ENCODE measurements at places on chromosomes 1 and 21.

DNA sequence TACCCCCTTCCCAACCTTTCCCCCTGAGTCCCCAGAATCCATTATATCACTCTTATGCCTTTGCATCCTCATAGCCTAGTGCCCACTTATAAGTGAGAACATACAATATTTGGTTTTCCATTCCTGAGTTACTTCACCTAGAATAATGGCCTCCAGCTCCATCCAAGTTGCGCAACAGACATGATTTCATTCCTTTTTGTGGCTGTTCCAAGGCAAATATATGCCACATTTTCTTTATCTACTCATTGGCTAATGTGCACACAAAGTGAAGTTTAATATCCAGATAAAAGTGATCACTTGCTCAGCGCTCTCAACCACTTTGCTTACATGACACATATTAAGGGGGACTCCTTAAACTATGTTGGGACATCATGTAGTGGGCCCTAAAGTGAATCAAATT is 72.4 kb upstream of the TIAM1 start:
- DNase-seq, result no peak

DNA sequence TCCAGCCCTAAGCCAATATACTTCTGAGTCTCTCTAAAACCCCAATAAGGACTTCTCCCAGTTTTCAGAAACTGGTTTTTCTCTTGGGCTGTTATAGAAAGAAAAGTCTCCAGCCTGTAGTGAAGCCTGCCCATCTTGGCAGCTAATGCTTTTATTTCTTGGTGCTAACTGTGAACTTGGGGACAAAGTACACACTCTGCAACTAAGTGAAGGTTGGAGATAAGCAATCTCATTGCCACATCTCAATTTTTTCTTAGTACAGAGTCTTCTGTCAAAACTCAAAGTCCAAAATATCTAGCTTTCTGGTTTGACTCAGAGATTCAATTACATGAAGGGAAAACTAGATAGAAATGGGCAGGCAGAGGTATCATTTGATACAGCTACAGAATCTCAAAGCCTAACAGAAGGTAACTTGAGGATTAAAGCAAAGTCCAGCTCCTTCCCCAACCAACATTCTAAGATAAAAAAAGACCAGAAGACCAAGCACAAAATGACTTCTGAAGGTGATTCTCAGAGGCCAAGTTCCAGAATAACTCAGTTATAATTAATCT is 14.0 kb downstream of the AK2 start:
- no peak for DNase-seq

GRCh38 chr21:46369520-46370235 is 45.7 kb downstream of the PCNT start:
- no peak for DNase-seq

GRCh38 chr1:65027666-65028358 is 61.5 kb upstream of the JAK1 start:
- no peak for DNase-seq

GRCh38 chr1:86339014-86339812 is 56.9 kb downstream of the ODF2L start:
- no peak for DNase-seq

GRCh38 chr21:40924641-40925040 is 77.7 kb upstream of the DSCAM start:
- DNase-seq, result no peak

- DNase-seq, result no peak
Measured at GRCh38 chr1:50603274-50604271, 180.3 kb upstream of the DMRTA2 start.

- no peak for DNase-seq
Measured at GRCh38 chr1:113057006-113057405, 16.0 kb upstream of the LRIG2 start.

DNA sequence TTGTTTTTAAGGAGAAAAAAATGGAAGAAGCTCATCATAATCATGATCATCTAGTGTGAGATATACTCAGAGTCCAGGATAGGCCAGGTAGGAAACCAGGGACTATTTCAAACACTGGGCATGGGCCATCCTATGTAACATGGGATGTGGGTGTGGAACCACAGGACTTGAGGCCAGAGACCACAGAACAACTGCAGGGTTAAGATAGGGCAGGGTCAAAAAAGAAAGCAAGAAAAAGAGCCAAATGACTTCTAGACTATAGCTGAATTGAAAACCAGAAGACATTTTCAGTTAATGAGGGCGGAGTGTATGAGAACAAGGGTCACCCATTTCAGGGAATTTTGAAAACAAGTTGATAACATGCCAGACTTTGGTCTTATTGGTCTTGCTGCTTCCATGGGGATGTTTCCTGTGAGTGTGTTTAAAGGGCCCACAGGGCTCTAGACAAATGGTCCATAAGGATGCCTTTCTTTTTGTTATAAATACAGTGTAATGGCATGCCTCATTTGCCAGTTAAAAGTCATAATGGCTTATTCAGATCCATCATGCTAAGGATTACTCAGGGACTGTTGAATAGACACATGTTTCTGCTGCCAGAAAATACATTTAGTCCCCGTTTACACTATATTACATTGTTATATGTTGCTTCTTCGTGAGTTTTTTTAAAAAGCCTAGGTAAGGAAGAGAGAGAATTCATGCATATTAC is 182.0 kb upstream of the C21orf91 start:
- no peak for DNase-seq

DNA sequence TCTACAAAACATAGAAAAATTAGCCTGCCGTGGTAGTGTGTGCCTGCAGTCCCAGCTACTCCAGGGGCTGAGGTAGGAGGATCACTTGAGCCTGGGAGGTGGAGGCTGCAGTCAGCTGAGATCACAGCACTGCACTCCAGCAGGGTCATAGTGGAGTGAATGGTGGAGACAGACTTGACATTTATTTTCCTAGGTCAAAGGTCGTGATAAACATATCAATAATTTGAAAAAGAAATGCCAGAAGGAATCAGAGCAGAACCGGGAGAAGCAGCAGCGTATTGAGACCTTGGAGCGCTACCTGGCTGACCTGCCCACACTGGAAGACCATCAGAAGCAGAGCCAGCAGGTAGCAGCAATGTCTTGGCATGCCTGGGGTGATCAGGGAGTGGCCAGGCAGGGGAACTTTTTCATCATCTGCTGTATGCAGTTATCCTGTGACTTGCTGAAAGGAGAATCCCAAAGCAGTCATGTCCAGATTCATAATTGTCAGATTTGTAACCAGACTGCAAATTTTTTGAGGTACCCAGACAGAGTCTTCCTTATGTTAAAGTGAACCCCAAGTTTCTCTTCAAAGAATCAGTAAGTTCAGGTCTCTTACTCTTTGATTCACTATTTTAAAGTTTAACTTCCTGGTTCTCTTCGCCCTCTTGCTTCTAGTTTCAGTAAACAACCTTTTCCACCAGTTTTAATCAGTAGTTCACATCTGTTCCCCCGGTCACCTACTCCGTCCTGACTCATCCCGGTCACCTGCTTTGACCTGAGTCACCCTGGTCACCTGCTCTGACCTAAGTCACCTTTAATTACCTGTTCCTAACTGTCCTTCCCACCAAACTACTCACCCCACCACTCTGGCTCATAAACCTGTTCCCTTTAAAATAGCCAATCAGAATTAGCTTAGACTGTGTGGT is 11.3 kb upstream of the SH3BGRL3 start:
- DNase-seq, result no peak

- DNase-seq, result no peak
Measured at GRCh38 chr1:66266756-66267155, 267.2 kb upstream of the SGIP1 start.

DNA sequence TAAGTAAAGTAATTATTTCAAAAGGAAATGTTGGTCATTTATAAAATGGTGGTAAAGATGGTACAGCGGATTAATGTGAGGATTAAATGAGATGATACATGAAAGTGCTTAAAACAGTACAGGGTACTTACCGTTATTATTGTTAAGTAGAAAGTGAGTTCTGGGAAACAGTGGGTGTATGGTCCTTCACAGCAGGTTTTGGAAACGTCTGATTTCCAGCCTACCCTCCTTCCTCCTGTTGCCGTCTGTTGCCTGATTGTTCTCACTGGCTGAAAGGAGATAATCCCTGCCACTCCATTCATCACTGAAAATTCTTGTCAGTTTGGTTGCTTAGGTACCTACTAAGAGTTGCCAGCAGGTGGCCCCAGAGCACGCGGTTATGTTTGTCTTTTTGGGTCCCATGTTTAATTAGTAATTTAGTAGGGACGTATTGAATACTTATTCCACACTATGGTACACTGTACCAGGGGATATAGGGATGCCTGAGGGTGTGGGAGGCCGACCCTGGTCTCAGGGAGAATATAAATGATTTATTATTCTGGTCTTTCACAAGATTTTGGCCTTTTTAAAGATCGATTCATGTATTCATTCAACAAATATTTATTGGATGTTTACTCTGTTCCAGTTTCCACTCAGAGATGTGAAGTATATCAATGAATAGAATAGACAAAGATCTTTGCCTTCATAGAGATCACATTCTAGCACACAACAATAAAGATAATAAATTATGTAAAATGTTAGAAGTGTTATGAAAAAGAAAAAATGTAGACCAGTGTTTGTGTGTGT is 30.8 kb upstream of the RPTN start:
- peak; percentile 17 for DNase-seq

GRCh38 chr1:54355931-54356679 is 50.1 kb downstream of the SSBP3 start:
- DNase-seq, result no peak

GRCh38 chr1:15347182-15347581 is 62.5 kb upstream of the EFHD2 start:
- no peak for DNase-seq

GRCh38 chr1:22024485-22025367 is 23.3 kb downstream of the CELA3A start:
- peak; percentile 67 for DNase-seq

- DNase-seq, result no peak
Measured at GRCh38 chr1:245290836-245291235, 136.1 kb downstream of the KIF26B start.

Data from hippocampal formation (tissue), 2 donors.